C1 segment of cervical spinal cord (tissue), 14 donors: ENCODE measurements at places on chromosomes 6 and 20.

DNA sequence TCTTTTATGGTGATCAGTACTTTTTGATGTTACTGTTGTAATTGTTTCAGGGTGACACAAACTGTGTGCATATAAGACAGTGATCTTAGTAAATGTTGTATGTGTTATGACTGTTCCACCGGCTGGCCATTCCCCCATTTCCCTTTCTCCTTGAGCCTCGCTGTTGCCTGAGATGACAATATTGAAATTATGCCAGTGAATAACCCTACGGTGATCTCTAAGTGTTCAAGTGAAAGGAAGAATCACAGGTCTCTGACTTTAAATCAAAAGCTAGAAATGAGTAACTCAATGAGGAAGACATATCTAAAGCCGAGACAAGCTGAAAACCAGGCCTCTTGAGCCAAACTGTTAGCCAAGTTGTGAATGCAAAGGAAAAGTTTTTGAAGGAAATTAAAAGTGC, 32.3 kb downstream of the TULP4 start:
- DNase-seq = no peak

DNA sequence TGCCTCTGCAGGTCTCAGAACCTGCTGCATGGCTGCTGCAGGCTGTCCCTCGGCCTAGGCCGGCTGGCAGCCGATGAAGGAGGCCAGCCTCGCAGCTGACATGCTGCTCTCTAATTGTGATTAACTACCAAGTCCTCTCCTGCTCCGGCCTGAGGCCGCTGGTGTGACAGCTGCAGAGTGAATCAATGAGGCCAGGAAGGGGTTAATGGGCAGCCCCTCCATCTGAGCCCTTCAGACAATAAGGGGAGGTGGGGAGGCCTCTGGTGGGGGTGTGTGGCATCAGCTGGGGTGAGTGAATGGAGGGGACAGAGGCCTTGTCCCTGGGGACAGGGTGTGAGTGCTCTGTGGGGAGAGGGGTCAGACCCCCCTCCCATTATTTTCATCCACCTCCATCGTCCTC, 34.4 kb downstream of the SLC52A3 start:
- DNase-seq = no peak

DNA sequence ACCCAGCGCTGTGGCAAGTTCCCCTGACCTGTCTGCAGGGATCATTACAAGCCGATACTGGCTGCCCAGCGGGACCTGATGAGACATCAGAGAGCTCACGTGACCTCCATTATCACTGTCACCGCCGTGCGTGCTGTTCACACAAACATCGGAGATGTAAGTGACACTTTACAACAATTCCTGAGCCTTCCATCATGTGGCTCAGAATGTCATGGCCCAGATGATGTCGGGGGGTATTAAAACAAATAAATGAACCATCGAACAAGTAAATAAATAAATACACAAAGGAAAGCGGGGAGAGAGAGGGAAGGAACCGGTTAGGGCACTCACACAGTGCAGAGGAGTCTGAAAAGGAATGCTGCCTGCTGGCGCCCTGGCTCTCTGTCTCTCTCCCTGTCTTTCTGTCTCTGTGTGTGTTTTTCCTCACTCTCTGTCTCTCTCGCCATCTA, 195.1 kb downstream of the BMP7 start:
- DNase-seq = no peak

GRCh38 chr6:138538390-138539031, 39.2 kb upstream of the NHSL1 start:
- no peak for DNase-seq

- DNase-seq = no peak
These were observed 14.3 kb upstream of the CBFA2T2 start for GRCh38 chr20:33475381-33476152.

DNA sequence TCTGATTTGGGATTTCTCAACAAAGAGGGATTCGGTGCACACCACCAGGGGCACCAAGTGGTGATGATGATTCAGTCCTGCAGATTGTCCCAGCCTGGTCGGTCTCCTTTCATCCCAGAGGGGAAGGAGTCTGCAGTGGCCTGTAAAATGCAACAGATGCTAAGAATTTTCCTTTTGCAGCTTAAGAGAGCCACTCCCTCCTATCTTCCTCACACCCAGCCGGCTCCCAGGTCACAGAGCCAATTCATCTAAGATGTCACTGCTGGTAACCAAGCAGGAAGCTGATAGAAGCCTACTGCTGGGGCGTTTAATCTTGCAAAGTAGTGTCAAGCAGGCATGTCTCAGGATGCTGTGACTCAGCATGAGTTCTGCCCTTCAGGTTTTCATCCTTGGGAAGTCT, 203.8 kb upstream of the LRFN2 start:
- DNase-seq = no peak

GRCh38 chr6:89050155-89050554, 30.4 kb upstream of the PNRC1 start:
- DNase-seq = no peak

DNA sequence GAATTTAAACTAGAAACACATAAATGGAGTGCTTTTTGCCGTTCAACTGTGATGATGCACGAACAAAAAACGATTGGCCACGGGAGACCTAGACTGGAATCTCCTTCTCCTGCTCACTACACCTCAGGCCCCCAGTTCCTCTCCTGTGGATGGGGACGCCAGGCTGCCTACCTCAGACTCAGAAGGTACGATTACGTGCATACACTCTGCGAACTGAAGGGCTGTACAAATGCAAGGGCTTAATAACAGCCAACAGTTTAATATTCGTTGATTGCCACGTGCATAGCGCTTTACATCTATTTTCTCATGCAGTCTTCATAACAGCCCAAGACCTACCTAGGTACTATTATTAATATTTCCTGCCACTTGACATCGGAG, 495 bp upstream of the ARMC2 start:
- DNase-seq = no peak

- no peak for DNase-seq
These were observed 232.9 kb downstream of the SAMD5 start for GRCh38 chr6:147741389-147741788.

- no peak for DNase-seq
These were observed 170.9 kb downstream of the PHF3 start for GRCh38 chr6:63806573-63806913.

- no peak for DNase-seq
These were observed 112.5 kb downstream of the EDN3 start for GRCh38 chr20:59412875-59413284.

DNA sequence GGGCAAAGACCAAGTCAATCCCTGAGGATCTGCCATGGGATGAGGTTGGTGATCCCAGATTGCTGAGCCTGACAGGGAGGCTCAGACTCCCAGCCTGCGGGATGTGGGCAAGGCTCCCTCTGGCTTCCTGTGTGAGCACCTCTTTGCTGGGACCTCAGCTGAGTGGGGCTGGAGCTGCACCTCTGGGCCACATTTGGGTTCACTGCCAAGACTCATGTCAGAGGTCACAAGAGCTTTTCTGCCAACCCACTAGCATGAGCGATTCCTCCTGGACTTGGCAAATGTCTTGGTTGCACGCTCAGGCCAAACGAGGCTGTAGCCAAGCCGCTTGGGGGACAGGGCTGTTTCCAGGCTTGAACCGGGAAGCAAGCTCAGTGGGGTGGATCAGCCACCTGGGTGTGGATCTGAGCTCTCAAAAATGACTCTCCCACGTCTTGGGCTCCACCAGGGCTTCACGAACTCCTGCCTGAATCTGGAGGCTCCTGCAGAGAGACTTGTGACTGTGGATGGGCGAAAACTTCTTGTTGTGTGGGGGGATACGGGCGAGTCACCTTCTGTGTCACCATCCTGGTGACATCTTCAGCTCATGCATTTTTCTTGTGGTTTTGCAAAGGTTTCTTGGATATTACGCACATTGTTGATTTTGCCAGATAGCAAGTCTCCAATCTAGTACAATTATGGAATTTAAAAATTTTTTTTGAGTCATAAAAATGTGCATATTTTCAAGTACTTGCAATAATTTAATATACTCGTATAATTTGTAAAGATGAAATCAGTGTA, 359.5 kb downstream of the CDH4 start:
- no peak for DNase-seq

- no peak for DNase-seq
These were observed 1.9 kb downstream of the TNFAIP3 start for GRCh38 chr6:137868721-137869548.

DNA sequence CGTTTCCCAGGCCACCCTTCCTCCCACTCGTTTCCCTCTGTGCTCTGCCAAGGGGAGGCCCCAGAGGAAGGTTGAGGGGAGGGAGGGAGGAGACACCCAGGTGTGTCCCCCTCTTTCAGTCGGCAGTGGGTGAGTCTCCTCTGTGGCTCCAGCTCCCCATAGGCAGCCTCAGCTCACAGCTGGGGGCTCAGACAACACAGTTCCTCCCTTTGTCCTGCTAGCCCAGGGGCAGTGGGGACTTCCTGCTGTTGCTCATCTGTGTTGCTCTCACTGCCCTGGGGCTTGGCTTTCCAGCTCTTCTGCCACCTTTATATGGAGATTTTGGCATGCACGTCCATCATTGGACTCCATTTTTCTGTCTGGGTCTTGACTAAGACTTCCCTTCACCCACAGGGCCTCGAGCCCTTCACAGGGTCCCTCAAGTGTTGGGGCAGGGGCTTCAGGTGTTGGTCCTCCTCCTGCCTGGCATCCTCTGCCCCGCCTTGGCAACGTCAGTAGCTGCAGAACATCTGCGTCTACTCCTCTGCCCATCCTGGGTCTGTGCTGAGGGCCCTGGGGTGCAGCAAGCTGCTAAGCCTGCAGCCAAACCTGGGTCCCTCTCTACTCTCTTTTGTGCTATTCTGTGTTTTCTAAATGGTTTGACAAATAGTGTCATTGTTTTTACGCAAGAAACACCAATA, 190.6 kb upstream of the PMEPA1 start:
- DNase-seq = no peak

- no peak for DNase-seq
These were observed 240.0 kb downstream of the HDGFL1 start for GRCh38 chr6:22809370-22809769.

GRCh38 chr6:69064226-69064625, 429.1 kb downstream of the ADGRB3 start:
- DNase-seq = no peak

GRCh38 chr20:39259010-39259803, 297.1 kb downstream of the DHX35 start:
- no peak for DNase-seq

DNA sequence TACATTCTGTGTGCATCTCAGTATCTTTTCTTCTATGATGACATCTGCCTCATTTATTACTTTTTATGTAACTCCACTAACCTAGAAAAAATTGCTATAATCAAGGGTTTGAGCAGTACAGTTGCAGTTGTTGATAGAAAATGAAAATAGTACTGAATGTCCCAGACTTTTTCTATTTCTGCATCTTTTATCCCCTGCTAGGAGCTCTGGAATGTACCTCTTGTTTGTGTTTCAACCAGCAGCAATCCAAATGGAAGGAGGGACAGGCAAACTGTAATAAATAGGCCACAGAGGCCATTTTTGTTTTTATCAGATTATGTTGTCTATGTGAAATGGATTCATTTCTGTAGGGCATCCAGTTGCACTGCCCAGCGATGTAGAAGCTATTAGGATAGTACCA, 536.9 kb downstream of the KIF16B start:
- no peak for DNase-seq

DNA sequence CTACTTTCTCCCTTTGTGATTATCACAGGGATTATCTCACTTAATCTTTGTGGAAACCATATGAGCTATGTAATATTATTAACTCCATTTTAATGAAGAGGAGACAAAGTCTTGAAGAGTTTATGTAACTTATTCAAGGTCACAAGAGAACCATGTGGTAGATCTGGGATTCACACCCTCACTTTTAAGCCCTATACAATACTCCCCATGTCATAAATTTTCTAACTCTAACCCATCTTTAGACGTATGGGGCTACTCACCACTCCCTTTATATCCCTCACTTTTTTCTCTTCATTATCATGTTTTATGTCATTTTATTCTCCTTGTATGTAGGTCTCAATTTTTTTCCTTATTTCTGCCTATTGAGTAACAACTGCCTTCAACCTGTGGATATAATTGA, 126.4 kb upstream of the AHI1 start:
- DNase-seq = no peak

DNA sequence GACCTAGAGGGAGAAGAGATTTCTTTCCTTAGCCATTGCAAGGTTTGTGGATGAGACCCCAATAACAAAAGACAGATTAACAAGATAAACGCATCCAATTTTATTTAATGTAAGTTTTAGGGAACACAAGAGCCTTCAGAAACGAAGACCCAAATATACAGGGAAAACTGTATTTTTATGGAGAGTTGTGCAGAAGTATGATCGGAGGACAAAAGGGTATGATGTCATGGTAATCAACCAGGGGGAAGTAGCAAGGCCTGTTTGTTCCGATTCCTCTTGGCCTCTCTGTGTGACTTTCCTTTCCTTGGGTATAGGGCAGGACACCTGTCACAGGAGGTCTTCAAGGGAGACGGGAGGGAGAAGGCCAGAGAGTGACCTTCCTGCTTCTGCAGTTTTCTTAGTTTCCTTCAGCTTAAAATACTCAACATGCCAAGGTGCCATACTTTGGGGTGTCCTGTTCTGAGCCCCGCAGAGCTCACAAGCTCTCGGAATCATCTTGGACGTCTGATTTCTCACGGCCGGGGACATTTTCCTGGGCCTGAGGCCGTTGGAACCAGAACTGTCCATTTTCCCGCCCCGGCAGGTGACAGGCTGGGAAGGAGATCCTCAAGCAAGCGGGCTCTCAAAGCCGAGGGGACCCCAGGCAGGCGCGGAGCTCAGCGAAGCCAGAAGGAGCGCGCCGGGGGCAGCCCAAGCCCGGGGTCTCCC, 21.7 kb downstream of the TMC2 start:
- no peak for DNase-seq

DNA sequence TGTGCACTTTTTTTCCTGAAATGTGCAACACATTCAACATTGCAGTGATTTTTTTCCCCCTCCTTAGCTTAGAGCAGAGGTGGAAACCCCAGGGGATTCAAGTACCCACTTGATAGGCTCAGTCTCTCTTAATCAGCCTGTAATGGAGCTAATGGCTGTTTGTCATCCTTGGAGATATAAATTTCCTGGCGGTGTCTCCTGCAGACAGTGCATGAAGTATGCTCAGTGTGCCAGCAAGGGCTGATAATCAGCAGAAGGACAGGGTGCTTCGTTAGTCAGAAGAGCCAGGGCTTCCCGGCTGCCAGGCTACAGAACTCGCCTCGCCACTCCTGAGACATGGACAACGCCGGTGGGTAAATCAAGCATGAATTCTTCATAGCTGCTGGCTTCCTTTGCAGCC, 69.8 kb upstream of the PHACTR2 start:
- DNase-seq = no peak

DNA sequence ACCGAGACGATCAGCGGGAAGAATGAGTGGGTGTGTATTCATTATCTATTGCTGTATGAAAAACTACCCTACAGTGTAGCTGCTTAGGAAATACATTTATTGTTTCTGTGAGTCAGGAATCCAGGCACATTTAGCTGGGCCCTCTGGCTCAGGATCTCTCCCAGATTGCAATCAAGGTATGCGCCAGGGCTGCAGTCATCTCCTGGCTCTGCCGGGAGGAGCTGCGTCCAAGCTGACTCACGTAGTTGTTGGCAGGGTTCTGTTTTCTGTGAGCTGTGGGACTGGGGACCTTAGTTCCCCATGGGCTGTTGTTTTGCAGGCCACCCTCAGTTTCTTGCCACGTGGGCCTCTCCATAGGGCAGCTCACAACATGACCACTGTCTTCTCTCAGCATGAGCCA, 68.2 kb upstream of the FUCA2 start:
- no peak for DNase-seq

- no peak for DNase-seq
These were observed 79.0 kb downstream of the PPP1R3G start for GRCh38 chr6:5164092-5164491.

- no peak for DNase-seq
These were observed 2.9 kb downstream of the EGFL8 start for GRCh38 chr6:32167154-32167760.
